ENCODE measurements at places on chromosomes 2 and 18.

- peak; percentile 5 for DNase-seq
Measured at GRCh38 chr2:112138159-112139032, at the start of gene FBLN7. FBLN7 (plus strand) TSS chr2:112138385; CDS start chr2:112138656, 271 bp downstream.

DNA sequence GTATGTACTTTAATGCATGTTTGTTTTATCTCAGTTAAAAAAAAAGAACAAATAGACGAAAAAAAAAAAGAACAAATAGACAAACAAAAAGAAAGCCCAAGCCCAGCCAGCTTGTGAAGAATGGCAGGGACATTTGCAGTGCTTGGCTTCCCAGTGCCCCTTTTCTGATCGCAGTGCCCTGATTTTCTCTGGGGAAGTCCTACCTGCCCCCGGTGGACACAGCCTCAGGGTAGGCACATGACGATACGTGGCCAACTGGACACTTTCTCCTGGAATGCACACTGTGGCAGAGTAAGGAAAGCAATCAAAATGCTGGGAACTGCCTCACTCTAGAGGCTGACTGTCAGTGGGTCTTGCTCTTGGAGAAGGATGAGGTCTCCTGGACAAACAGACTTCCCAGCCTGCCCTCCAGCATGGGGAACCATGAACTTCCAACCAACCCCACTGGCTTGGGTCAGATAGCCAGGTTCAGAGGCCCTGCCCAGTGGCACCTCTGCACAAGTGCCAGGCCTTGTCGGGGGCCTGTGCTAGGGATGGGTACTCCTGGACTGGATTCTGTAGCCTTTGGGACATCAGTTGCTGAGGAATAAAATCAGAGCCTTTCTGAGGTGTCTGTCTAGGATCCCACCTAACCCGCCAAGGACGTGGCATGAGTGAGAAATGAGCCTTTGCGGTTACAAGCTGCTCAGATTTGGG is 76.7 kb downstream of the INHBB start:
- no peak for DNase-seq

GRCh38 chr18:11561293-11561692 is 48.1 kb upstream of the SLC35G4 start:
- peak; percentile 5 for DNase-seq

- DNase-seq = no peak
Measured at GRCh38 chr2:73697606-73698005, 39.5 kb downstream of the TPRKB start.

- no peak for DNase-seq
Measured at GRCh38 chr2:184730288-184730687, 132.0 kb downstream of the ZNF804A start.

DNA sequence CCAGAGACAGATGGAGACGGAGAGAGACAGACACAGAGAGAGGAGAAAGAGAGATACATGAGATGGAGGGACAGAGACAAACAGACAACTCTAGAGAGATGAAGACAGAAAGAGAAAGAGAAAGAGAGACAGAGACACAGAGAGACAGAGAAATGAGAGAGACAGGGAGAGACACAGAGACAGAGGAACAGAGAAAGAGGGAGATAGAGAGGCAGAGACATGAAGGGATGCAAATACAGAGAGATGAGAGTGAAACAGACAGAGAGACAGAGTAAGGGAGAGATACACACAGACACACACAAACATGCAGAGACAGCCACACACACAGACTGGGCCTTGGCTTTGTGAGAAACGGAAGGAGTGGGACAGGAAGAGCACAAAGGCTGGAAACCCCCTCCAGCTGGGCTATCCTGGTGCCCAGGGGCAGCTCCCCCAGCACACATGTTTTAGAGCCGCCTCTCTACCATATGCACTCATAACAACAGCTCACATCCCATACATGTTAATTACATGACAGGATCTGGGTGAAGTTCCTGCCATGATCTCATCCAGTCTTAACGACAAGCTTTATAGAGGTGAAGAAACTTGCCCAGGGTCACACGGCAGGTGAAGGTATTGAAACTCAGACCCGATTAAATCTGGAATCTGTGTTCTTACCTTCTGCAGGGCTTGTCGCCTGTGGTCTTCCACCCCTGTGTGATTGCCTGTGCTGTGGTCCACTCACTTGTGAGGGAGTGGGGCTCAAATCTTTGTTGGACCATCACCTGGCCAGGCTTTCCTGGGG is 32.4 kb downstream of the IL18R1 start:
- DNase-seq = no peak

GRCh38 chr2:38284971-38285370 is 92.1 kb downstream of the ATL2 start:
- DNase-seq = no peak

DNA sequence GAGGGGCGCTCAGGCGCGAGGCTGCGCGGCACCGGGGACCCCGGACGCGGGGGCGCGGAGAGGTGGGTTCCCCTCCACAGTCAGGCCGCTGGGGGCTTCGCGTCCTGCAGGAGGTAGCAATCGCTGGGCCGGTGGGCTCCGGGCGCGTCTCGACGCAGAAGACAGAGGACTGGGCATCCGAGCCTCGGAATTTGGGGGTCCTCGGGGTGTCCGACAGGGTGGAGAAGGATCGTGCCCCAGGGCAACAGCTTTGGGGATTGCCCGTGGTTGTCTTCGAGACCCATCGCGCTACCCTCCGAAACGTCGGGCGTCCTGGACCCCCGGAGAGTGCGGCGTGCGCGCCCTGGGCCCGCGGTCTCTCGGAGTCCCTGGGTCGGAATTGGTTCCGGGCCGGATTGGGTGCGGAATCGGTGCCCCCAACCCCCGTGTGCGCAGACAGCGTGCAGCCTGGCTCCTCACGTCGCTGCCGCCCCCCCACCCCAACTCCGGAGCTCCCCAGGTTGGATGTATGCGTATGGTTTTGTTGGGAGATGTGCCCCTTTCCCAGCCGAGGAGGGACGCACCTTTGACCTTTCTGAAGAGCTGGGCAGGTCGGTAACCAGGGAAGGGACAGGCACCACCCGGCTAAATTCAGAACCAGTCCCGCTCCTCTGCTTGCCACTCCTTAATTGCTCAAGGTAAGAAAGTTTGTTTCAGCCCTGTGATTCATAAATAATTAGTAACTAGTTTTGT is 750 bp downstream of the NPAS2 start:
- no peak for DNase-seq

DNA sequence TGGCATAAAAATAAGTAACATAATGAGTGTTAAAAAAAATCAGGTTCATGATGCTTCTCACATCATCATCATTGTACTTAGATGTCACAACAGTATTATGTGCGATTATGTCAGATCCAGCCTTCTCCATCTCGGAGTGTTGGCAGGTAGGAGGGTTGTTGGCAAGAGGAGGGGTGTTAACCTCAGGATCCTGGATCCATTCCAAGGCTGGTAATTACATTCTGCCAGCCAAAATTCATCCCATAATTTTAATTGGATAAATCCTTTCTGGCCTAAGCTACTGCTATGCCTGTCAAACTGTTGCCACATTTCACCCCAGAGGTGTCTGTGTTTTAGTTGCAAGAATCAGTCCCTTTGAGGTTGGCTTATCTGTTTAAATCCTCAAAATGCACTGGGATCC is 891 bp upstream of the FTCDNL1 start:
- no peak for DNase-seq

- DNase-seq = no peak
Measured at GRCh38 chr2:45074713-45075112, 65.5 kb upstream of the SIX2 start.

- no peak for DNase-seq
Measured at GRCh38 chr2:167816874-167817290, 430.5 kb downstream of the STK39 start.

GRCh38 chr18:75362435-75362834 is 65.1 kb downstream of the SMIM21 start:
- DNase-seq = no peak

GRCh38 chr2:217069263-217070042 is 209.6 kb upstream of the TNP1 start:
- DNase-seq = no peak

DNA sequence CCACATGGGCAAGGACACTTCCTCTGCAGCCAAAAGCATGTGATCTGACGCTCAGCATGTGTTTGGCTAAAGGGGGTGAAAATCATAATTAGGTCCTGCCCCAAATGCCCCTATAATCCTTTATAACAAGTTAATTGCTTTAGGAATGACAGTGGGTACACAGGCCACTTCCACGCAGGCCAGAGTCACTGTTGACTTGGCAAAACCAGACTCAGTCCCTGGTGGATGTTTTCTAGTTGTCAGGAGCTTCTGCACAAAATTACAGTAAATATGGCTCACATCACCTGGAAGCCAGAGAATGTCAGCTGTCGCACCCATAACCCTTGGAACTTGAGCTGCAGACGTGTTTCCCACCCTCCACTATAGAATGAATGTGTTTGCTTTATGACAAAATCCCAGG is 13.3 kb upstream of the PXDN start:
- no peak for DNase-seq

DNA sequence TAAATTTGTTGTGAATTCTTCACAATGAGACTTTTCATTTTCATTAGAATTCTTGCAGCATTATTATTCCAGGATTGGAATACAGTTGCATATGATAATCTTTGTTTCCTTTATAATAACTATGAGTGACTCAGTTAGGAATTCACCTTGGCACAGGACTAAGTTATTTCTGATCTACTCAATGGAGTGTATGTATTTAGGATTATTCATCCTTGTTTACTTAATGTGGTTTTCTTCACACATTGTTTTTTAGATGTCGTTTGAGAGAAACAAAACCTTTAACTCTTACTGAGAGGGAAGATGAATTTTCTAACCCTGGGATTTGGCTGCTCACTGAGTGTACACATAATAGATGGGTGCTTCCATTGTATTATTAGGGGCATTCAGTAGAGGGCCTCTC is 970.1 kb downstream of the DPP10 start:
- no peak for DNase-seq

GRCh38 chr2:64842030-64842429 is 147.2 kb upstream of the SLC1A4 start:
- DNase-seq = no peak

DNA sequence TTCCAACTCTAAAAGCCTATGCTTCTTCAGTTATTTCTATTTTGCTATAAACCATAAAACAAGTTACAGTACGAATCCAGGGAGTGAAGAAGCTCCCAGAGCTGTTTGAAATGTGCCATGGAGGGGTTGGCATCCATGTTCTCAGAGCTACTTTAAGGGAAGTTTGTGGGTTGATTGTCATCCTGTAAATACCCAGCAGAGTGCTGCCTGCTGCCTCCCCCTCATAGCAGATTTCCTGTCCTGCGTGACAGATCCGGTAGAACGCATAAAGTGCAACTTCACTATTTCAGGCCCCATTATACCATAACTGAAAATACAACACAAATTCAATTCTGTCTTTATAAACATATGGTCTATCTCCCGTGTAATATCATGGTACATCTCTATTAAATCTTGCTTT is 114.4 kb downstream of the CTNNA2 start:
- no peak for DNase-seq

- DNase-seq = no peak
Measured at GRCh38 chr18:41829647-41830516, 125.2 kb upstream of the PIK3C3 start.

GRCh38 chr18:56238576-56238975 is 399.8 kb downstream of the TXNL1 start:
- DNase-seq = no peak

- DNase-seq = no peak
Measured at GRCh38 chr18:48203961-48204666, 205.1 kb downstream of the ZBTB7C start.

GRCh38 chr18:2087877-2088673 is 483.2 kb downstream of the METTL4 start:
- peak; percentile 52 for DNase-seq

- no peak for DNase-seq
Measured at GRCh38 chr18:24914685-24915084, 437.3 kb downstream of the ZNF521 start.

GRCh38 chr2:232908695-232909094 is 38.6 kb downstream of the SNORC start:
- DNase-seq = no peak

DNA sequence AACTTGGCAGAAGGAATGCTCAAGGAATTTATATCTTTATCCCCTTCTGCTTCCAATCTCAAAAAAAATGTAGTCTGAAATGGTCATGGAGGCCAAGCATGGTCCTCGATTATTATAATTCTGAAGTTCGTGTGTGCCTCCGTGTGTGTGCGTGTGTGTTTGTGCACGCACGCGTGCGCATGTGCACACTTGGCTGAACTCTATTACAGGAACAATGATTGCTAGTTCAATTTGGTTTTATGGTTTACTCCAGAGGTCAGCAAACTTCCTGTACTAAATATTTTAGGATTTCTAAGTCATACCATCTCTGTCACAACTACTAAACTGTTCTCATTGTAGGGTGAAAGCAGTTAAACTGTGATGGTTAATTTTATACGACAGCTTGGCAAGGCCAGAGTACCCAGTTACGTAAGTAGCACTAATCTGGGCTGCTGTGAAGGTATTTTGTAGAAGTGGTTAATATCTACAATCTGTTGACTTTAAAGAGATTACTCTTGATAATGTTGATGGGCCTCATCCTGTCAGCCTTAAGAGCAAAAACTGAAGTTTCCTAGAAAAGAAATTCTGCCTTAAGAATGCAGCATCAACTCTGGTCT is 5.8 kb upstream of the MARCHF7 start:
- no peak for DNase-seq

GRCh38 chr18:54250846-54251261 is 18.5 kb upstream of the POLI start:
- DNase-seq = no peak

DNA sequence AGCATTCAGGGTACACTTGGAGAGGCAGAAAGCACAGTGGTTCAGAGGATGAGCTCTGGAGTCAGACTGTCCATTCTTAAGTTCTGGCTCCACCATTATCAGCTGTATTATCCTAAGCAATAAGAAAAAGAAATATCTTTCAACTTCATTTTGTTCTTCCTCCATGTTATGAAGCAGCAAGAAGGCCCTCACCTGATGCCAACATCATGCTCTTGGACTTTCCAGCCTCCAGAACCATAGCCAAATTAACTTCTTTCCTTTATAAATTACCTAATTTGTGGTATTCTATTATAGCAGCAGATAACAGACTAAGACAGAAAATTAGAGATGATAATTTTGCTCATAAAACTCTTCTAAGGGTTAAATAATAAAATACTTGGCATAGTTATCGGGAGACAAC is 137.1 kb downstream of the RBMS1 start:
- no peak for DNase-seq

DNA sequence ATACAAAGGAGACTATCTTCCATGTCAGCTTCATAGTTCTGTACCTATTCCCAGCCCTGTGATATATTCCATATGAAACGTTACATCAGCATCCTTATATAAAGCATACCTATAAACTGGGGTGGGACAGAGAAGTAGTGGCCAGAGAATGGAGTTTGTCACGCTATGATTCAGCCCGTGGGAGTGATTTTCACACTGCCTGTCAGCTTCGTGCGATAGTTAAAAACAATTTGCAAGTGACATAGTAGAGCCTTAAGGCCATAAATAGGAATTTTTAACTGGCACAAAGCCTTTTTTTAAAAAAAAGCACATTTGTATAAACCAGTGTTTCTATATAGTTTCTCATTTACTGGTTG is 30.2 kb downstream of the PKP4 start:
- DNase-seq = no peak

Data from skin of body (tissue), 3 donors.